ENCODE measurements at places on chromosomes 11 and 22.

GRCh38 chr11:66835768-66836405 lies 7.4 kb upstream of the RCE1 start:
- DNase-seq = no peak

DNA sequence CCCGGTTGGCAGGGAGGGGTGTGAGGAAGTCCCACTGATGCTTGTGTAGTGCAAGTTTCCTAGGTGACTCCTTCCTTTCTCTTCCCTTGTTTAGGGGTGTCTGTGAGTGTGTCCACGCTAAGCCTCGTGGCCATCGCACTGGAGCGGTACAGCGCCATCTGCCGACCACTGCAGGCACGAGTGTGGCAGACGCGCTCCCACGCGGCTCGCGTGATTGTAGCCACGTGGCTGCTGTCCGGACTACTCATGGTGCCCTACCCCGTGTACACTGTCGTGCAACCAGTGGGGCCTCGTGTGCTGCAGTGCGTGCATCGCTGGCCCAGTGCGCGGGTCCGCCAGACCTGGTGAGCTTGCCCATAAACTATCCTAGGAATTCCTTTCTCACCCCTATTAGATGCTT lies 10.4 kb downstream of the CCKBR start:
- DNase-seq = no peak

DNA sequence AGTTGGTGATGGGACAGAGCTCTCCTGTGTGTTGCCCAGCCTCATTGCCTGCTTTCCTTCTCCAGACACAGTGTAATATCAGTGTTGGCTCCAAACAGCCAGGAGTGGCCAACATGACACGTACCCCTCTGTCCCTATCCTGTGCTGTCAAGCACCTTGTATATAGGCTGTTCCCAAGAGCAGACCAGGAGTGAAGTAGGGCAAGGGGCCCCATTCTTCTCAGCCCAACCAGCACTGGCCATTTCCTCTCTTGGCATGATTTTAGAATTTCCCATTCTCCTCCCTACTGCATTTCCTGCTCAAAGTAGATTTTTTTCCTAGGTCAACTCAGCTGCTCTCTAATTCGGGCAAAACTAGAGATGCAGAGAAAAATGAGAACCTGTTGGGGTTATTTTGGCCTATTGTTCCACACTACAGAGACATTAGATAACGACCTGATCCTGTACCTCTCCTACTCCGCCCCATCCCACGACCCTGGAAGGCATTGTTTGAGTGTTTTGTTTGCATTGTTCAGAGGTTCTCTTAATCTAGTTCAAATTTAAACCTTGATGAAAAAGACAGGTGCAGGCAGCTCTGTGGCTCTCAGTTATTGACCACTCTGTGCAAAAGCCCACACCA lies 95.6 kb downstream of the RASSF10 start:
- DNase-seq = no peak

DNA sequence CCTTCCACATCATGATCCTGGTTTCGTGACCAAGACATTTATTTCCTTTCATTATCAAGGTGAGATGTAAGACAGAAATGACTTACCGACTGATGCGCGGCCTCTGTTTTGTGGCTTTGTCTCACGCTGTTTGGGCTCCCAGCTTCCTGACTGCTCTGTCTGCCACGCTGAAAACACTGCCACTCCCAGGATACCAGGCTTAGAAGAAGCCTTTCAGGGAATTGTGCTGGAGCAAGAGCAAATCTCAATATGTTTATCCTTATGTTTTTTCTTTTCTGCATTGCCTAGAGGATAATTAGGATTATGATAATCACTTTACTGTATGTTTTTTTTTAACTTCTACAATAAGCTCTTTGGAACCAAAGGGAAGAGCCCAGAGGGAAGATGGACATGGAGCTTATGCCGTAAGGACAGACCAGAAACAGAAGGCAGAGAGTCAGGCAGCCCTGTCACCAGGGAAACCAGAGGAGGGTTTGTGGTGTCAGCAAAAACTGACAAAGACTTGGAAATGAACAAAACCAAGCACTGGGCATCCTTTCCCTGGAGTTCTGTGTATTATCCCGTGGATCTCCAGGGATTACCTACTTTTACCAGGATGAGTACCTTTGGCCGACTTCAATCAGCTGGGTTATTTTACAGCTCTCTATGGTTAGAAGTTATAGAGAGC lies 68.2 kb upstream of the ISX start:
- no peak for DNase-seq

- DNase-seq = no peak
Observed at GRCh38 chr11:122089111-122089510, 26.9 kb downstream of the BLID start.

DNA sequence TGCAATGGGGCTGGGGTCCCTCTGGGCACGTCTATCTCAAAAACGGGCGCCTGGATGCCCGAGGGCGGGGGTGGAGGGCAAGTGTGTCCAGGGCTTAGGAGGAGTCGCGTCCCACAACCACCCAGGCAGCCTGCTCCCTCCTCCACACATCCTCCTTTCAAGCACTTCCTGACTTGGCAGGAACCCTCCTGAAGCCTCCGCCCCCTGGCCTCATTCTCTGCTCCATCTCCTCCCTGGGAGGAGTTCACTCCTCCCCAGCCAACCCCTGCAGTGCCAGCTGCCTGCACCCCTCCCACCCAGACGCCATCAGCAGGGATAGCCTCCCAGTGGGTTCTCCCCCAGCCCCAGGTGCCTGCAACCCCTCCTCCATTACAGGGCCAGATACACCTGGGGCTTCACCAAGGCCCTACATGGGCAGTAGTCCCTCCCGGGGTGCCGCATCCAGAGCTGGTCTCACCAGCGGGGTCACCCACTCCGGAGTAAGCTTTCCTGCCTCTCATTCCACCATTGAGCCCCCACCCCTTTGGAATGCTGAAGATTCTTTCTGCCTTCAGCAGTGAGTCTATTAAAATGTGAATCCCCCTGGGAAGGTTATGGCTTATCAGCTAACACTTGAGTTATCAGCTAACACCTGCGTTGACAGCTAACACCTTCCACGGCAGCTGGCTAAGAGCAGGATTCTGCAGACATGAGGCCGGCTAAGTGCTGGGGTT lies 24.4 kb downstream of the RTN4R start:
- peak; percentile 32 for DNase-seq

All from lower leg skin (tissue), 4 donors.